Stimulated activated CD4-positive, alpha-beta T cell treated with anti-CD3 and anti-CD28 coated beads, TNF-alpha, amount 100 ng/mL, for 1 hour (primary cell): ENCODE measurements at places on chromosomes 16 and 17.

GRCh38 chr17:80763293-80763867, 218.7 kb downstream of the RPTOR start:
- DNase-seq, result no peak

DNA sequence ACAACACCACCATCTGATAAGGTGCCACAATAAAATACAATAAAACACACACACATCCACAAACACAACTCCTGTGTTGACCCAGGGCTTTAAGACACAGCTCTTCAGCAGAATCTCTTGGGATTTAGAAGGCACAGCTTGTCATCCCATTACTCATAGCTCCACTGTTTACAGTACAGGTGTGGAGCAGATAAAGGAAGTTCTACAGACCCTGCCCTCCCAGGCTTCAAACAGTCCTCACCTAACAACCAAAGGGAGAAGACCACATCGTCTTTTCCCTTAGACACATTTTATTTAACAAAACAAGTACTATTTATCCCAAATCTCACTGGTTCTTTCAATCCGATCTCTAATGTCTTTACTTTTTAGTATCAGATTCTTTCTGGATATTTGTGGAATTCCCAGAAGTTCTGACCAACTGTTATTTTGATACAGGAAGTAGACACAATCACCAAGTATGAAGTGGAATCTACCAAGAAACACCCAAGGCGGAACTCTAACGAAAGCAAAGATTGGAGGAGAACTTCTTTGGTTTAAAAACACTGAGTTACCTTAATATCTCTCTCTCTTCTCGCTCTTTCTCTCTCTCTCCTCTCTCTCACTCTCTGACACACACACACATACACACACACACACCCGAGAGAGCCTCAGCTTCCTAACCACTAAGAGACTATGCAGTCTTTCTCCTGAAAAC, 46.1 kb downstream of the CYTH1 start:
- DNase-seq, result no peak

DNA sequence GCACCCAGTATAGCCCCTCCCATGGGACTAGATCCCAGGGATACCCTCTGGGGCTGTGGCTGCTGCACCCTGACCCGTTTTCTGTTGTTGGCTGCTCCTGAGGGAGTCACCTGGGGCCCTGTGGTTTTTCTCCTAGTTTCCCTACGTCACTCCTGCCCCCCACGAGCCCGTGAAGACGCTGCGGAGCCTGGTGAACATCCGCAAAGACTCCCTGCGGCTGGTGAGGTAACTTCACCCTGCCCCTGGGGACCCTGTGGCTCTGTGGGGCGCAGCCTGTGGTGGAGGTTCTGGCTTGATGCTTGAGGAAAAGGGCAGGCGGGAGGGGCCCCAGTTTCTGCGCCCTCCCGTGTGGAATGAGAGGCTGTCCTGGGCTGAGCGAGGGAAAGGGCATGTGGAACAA, 27.2 kb downstream of the MGRN1 start:
- DNase-seq, result no peak

GRCh38 chr16:54049591-54050458, 236.8 kb downstream of the IRX3 start:
- DNase-seq, result no peak

DNA sequence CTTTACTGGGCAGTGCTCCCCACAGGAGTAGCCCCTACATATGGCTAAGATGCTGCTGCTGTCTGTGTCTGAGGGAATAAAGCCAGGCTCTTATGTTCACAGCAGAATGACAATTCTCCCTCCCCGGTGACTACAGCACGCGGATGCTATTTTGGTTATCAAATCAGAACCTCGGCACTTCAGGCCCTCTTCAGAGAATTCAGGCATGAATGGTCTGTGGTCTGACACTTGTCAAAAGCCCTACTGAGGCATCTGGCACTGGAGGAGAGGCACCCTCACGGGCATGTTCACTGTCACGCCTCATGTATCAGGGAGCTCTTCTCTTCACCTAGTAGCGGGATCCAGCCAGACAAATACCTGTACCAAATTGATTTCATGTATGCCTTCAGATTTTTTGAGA, 30.4 kb downstream of the KIAA0513 start:
- no peak for DNase-seq

GRCh38 chr17:80474231-80474960, 2.0 kb downstream of the NPTX1 start:
- DNase-seq, result no peak

GRCh38 chr17:73595479-73595878, 48.8 kb downstream of the SDK2 start:
- DNase-seq, result no peak

DNA sequence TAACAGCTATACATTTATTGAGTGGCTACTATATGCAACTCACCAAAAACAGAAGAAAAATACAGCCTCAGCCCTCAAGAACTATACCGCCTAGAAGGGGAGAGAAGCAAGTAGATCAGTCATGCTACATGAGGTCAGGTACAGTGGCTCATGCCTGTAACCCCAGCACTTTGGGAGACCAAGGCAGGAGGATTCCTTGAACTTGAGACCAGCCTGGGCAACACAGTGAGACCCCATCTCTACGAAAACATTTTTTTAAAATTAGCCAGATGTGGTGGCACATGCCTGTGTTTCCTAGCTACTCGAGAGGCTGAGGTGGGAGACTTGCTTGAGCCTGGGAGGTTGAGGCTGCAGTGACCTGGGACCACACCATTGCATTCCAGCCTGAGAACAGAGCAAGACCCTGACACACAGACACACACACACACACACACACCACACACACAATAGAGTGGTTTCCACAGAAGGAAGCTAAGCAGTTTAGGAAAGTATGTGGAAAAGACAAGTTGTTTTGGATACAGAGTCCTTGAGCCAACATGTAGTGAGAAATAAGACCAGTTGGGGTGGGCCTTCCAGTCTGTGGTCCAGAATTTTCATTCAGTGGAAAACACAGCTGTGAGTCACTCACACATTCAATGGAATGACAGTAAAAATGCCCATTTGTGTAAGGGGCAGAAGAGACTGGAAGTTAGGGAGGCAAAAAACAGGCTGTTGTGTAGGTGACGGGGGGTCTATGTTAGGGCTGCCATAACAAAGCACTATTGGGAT, 10.7 kb upstream of the SNTB2 start:
- no peak for DNase-seq

- no peak for DNase-seq
Observed at GRCh38 chr17:2853283-2854142, 57.3 kb downstream of the RAP1GAP2 start.
